ENCODE measurements at places on chromosomes 4 and X. TPM values are rescaled to one million over a fixed set of nuclear protein-coding genes. Genes with fewer than 3 reads are reported as not detected.

Gene PLP1
- total RNA-seq = 0.13 TPM

Gene GAGE12E
- total RNA-seq = not detected

Gene GLOD5
- total RNA-seq = not detected

Gene VCX
- total RNA-seq = not detected

Gene SSR4
- total RNA-seq = 504 TPM

Gene CPE
- total RNA-seq = 0.92 TPM

Measured in Panc1 (cell line).